Left renal cortex interstitium (tissue), 4 donors: ENCODE measurements at places on chromosomes 3 and 15. TPM values are rescaled to one million over a fixed set of nuclear protein-coding genes. Genes with fewer than 3 reads are reported as not detected.

GRCh38 chr3:178421069-178421468 is 115.2 kb upstream of the KCNMB2 start:
- DNase-seq, result no peak

DNA sequence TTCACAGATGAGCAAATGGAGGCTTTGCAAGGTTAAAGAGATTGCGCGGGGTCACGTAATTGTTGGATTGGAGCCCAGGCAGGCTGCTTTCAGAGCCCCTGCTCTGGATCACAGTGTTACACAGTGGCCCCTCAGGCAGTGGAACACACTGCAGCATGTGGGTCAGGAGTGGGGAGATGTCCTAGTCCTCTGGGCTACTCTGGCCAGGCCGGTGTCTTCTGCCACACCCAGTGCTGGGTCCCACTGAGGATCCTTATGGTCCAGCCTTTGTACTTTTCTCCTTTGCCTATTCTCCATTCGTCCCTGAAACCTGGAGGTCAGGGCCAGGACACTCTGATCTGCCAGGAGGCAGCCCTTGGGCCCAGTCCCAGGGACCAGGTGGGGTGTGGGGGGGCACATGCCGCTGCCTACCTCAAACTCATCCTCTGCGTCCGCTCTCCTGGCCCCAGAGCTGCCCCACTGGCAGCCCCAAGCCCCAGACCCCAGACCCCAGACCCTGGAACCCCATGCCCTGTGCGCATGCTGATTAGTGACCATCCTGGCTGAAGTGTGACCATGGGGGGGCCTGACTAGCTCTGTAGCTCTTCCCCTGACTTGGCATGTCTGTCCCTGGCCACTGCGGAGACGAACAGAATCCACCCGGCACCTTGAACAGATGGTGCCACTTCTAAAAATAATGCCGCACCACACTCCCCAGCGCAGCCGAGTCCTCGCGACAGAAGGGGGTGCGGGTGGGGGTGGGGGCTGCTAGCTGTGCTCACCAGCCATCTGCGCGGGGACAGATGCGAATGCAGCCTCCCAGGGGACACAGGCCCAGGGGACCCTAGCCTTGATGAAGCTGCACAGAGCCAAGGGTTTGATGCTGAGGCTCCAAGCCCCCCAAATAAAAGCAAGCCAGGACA is 41.6 kb downstream of the ATP2B2 start:
- DNase-seq, result no peak

GRCh38 chr3:189927975-189928895 is 192.5 kb downstream of the P3H2 start:
- DNase-seq, result no peak

GRCh38 chr3:135444058-135444457 is 521.5 kb upstream of the PPP2R3A start:
- DNase-seq, result no peak

DNA sequence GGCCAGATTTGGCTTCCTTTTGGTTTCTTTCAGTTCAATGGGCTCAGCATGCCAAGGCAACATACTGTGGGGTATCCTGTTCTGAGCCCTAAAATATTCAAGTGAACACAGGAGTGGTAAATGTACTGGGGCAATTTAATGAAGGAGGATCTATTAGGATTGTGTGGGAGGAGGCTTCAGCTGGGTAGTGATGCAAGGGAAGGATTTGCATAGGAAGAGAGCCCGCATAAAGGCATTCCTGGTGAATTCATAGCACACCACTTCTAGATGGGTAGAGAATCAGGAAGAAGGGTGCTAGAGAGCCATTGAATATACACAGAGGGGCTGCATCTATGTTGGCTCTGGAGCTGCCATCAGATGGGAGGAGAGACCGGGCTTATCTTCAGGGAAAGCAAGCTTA is 20.6 kb upstream of the KNG1 start:
- no peak for DNase-seq

DNA sequence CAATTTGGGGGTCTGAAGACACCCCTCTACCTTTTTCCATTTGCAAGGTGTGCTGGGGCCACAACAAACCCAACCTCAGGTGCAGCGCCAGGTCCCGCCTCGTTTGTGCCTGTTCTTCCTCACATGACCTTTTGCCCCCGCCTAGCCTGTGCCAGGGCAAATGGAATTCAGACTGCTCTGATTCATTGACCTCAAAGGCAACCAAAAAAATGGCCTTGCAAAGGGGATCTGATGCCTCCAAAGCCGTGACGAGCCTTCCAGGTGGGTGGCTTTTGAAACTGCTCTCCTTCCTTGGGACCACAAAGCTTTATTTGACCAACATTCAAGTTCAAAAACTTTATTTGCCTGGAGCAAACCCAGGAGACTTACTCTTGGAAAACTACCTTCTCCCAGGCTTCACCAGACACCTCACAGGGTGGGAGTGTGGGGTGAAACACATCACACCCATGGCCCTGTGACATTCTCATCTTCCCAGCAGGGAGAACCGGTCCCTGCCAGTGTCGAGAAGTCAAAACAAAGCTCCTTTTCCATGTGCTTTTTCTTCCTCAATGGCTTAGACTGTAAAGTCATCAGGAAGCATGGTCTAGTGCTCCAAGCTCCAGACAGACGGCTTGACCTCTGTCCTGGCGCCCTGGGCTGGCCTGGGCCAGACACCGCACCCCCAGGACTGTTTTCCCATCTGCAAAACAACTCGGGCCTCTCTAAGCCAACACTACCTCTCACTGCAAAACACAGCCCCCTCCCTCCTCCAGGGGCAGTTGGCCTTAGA is 103.9 kb upstream of the HES1 start:
- DNase-seq, result no peak

- DNase-seq, result no peak
Observed at GRCh38 chr15:90187257-90187868, 13.8 kb upstream of the SEMA4B start.

DNA sequence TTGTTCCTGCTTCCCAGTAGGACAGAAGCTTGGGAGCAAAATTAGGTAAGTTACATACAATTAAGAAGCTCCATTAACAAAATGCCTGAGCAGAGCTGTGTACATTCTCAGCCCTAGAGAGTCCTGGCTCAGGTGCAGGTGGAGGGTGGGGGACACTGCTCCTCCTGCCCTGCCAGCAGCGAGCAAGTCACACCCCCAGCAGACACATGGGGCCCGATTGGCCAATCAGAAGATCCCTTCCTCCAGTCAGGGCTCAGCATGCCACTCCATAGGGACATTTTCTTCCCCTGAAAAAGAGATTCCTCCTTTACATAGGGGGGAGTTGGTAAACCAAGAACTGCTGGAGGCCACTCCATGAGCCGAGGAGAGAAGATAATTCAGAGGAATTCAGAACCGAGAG is 62.1 kb downstream of the PLXNA1 start:
- no peak for DNase-seq

DNA sequence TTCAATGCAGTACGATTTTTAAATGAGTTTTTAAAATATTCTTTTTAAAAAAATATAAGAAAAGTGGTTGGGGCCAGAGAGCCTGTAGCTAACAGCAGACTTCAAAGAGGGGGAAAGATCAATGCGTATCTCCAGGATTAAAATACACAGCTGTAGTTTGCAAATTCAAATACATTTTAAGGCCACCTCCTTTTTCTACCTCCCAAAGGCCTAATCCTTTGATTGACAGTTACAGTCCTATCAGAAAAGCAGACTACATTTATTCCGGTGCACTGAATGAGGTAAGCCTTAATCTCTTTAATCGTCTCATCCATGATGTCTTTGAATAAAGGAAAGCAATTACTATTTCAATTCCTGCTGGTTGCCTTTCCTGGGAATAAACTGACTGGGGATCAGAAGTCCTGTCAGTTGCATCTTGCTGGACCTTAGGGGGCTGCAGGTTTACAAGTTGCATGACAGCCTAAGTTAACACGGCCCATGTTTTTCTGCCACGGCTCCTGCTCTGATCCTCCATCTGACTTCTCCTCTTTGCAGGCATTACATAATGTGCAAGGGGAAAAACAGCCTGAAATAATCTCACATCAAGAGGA is 51.7 kb downstream of the CADPS start:
- DNase-seq, result no peak

DNA sequence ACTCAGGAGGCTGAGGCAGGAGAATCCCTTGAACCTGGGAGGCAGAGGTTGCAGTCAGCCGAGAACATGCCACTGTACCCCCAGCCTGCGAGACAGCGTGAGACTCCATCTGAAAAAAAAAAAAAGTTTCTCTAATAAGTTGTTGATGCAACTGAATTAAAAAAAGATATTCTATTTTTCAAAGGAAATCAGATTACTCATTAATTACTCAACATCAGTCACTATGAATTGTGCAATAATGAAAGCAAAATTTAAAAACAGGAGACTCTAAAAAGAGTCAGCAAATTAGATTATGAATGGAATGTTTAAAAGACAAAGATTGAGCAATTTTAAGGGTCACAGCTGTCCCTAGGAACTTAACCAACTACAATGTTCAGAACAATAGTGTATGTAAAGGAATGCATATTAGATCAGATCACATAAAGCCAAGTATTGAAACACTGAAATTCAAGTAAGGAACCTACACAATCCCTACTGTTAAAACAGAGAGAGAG is 60.2 kb upstream of the SLC4A7 start:
- DNase-seq, result no peak

The AQP9 gene
- 0.29 TPM for polyA plus RNA-seq

GRCh38 chr3:2967871-2968270 is 142.3 kb downstream of the IL5RA start:
- DNase-seq, result no peak

GRCh38 chr3:101252945-101253344 is 67.4 kb downstream of the IMPG2 start:
- DNase-seq, result no peak

The EFCC1 gene
- polyA plus RNA-seq, result 2.2 TPM

DNA sequence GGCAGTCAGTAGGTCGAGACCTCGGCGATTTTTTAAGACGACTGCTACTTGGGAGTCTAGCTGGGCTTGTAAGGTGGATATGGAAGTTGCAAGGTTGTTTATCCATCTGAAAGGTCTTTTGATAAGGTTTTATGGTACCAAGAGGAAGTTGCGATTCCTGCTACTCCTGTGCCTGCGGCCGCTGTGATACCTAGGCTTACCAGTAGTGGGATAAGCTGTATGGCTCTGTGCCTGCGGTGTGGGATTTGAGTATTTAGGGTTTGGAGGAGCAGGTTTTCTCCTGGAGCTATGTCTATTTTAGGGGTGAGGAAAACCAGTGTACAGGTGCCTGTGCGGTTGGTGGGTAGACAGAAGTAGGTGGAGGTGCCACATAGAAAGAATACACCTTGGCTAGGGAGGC is 1059.8 kb downstream of the SI start:
- no peak for DNase-seq

GRCh38 chr3:105791131-105791530 is 77.7 kb downstream of the CBLB start:
- no peak for DNase-seq

DNA sequence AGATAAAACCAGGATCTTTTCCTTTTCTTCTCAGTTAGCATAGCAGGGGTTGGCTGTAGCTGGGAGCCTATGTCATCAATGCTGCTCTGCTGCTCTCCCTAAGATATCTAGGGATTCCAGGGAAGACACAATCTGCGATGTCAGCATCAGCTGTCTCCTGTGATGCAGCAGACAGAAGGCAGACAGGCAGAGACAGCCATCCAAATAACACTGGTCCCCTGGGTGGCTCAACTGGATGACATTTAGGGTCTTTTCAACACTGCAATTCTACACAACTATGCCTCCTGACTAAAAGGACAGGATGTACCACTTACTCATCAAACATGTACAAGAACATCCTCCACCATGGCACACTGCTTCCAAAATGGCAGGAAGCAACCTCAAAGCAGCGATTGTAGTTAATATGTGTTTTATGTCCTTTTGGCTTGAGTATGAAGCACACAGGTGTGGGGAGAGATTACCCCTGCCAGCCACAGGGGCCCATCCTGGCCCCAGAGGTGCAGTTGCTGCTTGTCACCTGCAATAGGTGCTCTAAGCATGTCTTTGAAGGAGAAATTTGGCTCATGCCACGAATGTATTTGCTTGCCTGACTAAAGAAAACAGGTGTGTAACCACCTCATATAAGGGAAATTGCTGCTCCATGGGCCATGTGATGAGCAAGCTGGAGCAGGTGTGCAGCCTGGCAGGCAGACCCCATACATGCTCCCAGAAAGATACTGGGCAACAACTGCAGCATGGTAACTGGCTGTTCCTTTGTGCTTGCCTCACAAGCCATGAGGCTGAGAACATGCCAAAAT is 357.8 kb downstream of the VPS13C start:
- DNase-seq, result no peak

The KIF23 gene
- polyA plus RNA-seq, result 26.5 TPM

The LRTM1 gene
- not detected for polyA plus RNA-seq

The FANCD2 gene
- 16.2 TPM for polyA plus RNA-seq

The ACOX2 gene
- polyA plus RNA-seq, result 45.1 TPM

GRCh38 chr3:105979961-105980360 is 111.1 kb upstream of the CBLB start:
- DNase-seq, result no peak

GRCh38 chr3:162525771-162526170 is 1029.2 kb downstream of the OTOL1 start:
- DNase-seq, result no peak

- no peak for DNase-seq
Observed at GRCh38 chr15:68972201-68973065, 42.1 kb upstream of the NOX5 start.

The ALDH1L1 gene
- polyA plus RNA-seq, result 33.1 TPM

GRCh38 chr3:126373682-126374601 is 16.7 kb upstream of the KLF15 start:
- no peak for DNase-seq

The CEP152 gene
- 4.7 TPM for polyA plus RNA-seq

- DNase-seq, result no peak
Observed at GRCh38 chr15:83305704-83306291, 21.3 kb upstream of the BNC1 start.

DNA sequence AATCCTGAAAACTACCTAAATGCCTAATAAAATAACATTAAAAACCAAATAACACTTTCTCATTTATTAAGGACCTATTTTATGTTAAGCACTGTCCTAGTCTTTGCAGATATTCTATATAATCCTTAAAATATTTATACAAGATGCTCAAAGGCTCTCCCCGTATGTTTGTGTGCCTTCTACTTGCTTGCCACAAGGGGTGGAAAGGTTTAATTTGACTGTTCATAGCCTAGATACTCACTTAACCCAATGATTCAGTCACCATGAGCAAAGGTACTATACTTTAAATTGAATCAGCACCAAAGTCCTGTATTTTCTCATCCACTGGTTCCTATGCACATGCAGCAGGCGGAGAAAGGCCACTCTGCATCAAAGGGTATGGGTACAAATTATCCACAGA is 32.0 kb downstream of the LSAMP start:
- DNase-seq, result no peak
